ENCODE measurements at places on chromosomes 3 and 15.
A peak's percentile ranks its signal among the peaks of the same experiment; 100 is the strongest.

DNA sequence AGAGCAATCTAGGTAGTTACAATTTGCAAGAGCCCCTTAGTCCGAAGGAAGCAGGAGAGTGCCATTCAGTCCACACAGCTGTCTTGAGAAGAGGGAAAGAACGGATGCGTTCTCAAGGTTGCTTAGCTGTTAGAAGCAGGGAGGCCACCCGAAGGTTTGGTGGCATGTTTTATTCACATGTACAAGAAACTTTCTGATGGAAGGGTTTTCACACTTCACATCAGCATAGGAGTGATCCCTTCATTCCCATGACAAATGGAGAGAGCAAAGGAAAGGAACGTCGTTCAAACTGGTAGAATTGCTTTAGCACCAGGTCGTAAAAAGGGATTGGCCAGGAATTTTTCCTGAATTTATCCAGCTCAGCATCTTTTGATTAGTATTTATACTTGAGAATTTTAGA is 53.5 kb downstream of the TRIM71 start:
- DNase-seq, result no peak

GRCh38 chr3:48232734-48233133 is 8.2 kb upstream of the ZNF589 start:
- peak; percentile 63 for DNase-seq

GRCh38 chr3:188797045-188797444 is 374.7 kb upstream of the TPRG1 start:
- peak; percentile 41 for DNase-seq

- no peak for DNase-seq
These were observed 3.1 kb downstream of the BAHD1 start for GRCh38 chr15:40443846-40444245.

DNA sequence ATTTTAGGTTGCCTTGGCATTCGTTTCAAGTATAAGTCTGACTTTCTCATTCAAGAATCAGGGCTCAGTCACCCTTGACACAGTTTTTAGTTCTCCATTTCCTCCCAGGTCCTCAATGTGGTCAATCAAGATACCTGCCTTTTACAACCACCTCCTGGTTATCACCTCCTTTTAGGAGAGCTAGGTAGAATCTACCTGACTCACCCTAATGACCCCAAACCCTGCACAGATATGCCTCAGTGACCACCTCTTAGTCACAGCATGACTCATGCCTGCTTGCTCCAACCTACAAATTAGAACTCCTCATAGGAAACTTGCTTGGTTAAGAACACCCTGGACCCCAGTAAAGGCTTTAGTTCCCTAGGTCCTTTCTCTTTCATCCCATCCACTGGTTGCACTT is 22.5 kb downstream of the DMXL2 start:
- no peak for DNase-seq

DNA sequence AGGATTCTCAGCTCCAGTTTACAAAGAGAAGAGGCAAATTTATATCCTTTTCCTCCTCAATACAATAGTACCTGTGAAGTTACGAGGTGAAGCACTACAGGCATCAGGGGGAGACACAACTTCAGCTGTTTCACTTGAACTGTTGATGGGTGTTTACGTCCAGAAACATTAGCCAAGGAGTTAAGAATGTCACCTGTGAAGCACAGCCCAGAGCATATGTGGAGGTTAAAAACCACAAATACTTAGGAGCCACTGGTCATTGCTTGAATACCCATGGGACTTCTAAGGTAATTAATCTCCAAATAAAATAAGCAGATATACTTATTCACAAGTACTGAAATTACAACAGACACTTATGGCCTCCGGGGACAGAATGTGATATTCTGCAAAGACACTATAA is 246.5 kb downstream of the ULK4 start:
- no peak for DNase-seq

DNA sequence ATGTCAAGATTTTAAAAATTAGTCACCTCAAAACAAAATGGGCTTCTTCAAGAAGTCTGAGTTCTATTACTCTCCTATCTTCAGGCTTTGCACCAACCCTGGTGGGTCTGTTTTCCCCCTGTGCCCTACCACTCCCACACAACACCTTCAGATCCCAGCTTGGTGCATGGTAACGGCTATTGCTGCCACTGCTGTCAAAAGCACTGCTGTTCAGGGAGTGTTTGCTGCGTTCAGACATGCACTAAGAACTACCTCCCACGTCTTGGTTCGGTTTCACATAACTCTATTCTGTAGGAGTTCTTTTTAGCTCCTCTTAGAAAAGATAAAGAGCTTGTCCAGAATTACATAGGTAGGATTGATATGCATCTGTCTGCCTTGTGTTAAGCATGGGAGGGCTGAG is 799.2 kb downstream of the NR2F2 start:
- DNase-seq, result no peak

GRCh38 chr3:101423984-101424888 is 88.8 kb downstream of the SENP7 start:
- DNase-seq, result no peak

GRCh38 chr3:61847784-61848462 is 286.6 kb downstream of the PTPRG start:
- DNase-seq, result peak; percentile 41

GRCh38 chr15:43273243-43273642 is 6.5 kb upstream of the TGM5 start:
- DNase-seq, result no peak

GRCh38 chr3:138452436-138452835 is 18.0 kb downstream of the ESYT3 start:
- no peak for DNase-seq

DNA sequence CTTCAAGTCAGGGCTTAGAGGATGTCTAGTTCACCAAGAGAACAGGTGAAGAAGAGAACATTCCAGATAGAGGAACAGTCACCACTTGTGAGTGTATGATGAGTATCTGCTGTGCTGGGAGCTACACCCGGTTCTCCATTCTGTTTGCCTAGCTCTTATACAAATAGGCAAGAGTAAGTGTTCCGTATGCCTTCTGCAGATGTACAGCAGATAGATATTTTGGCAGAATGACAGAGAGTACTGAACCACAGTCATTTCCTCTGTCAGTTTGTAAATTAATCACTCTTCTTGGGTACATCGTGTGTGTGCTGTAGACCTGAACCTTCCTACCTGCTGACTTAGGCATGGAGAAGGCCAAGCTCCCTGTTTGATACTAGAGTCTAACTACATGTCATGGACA is 108.3 kb upstream of the CTDSPL start:
- peak; percentile 40 for DNase-seq

DNA sequence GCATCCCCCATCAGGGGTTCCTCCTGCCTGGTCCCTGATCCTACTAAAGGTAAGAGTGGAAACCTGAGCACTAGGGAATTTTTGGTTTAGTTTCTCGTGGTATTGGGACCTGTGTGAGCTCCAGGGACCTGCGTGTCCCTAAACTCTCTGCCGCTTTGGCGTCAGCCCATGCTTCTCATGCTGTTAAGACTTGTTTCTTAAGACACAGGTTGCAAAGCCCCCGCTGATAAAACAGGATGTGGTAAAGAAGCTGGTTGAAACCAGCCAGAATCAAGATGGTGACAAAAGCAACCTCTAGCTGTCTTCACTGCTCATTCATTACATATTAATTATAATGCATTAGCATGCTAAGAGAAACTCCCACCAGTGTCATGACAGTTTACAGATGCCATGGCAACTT is 64.6 kb downstream of the LYZL4 start:
- no peak for DNase-seq

DNA sequence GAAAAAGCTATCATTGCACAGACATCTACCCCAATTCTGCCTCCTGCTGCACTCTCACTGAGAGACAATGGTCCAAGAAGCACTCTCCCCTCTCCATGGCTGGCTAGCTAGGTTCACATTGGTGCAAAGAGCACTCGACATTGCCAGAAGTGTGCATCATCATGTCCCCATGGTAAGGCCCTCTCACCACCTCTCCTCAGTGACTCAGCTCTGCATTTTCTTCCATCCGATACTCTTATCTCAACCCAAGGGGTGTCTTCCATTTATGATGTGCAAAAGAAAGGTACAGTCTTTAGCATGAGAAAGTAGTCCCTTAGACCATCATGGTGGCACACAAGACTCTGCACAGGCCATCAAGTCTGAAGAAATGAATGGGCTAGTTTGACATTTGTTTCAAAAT is 14.0 kb downstream of the RPSA start:
- no peak for DNase-seq

All from choroid plexus epithelial cell (primary cell).